ENCODE measurements at places on chromosomes 2 and 18.

- no peak for DNase-seq
Observed at GRCh38 chr18:51941999-51942398, 398.0 kb upstream of the DCC start.

GRCh38 chr2:86413296-86414094 lies 27.7 kb upstream of the KDM3A start:
- no peak for DNase-seq

GRCh38 chr2:102256276-102256675 lies 55.1 kb upstream of the IL1RL1 start:
- DNase-seq: no peak

DNA sequence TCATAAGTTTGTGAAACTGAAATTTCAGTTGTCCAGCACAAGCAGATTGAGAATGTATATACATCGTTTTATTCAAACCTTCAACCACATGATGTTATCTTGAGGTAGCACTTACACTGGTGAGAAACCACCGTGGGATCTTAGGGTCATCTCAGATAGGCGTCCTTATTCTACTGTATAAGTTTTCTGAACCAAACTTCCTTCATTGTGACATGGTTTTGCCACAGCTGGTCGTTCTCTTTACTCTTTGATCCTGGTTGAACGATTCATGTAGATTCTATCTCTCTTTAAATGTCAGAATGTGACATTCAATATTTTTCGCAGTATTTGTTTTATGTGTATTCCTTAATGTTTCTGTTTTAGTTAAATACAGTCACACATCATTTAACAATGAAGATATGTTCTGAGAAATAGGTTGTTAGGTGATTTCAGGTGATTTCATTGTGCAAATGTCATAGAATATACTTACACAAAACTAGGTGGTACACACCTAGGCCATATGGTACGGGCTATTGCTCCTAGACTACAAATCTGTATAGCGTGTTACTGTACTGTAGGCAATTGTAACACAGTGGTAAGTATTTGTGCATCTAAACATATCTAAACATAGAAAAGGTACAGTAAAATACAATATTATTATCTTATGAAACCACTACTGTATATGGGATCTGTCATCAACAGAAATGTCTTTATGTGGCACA lies 17.9 kb upstream of the ARHGAP25 start:
- DNase-seq: no peak

DNA sequence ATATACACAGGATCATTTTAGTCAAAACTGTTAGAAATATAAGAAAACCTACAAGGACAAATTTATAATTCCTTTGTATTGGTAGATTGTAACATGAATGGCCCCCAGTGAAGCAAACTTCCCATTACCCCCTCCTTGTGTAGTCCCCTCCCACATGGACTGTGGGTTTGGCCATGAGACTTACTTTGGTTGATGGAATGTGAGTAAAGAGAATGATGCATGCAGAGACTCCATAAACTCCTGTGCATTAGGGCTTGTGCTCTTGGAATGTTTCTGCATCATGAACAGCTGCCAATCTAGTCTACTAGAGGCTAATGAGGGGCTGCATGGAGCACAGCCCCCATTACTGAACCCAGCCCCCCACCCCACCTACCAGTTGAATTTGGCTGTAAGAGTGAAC lies 8.3 kb upstream of the TGFA start:
- no peak for DNase-seq

GRCh38 chr2:56898986-56899385 lies 715.2 kb downstream of the CCDC85A start:
- DNase-seq: no peak

DNA sequence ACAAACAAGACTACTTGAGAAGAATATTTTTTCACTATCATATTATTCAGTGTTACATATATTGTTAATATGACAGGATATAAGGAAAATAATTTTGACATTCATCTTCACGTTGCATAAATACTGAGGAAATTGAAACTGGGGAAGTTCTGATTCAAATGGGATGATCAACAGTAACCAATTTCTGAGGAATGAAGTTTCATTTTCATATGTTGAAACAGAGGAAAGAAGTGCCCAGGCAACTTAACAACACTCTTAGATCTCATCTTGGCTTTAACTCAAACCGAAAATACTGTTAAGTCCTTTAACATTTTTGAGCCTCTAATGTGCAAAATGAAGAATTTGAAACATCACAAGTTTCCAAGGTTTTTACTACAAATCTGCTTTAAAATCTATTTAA lies 612.2 kb upstream of the VRK2 start:
- no peak for DNase-seq

- no peak for DNase-seq
Observed at GRCh38 chr2:30480703-30481322, 33.8 kb downstream of the LCLAT1 start.

GRCh38 chr2:173720306-173720705 lies 244.9 kb downstream of the SP3 start:
- no peak for DNase-seq

DNA sequence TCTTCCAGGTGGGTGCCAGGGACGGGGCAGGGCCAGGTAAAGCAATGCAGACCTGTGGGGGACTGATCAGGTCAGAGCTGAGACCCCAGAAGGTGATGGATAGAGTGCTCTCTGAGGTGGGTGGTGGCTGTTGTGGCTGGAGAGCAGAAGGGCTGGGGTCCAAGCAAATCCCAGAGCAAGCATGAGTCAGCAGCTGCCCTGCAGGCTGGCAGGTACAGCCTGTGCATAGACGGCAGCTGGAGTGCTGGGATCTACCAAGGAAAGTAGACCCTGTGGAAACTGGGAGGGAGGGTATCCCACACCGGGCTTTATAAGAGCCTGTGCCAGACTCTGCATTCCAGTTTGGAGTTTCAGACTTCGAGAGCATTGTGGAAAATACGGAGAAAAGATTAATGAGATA lies 663 bp downstream of the TRIM54 start:
- peak; percentile 52 for DNase-seq

GRCh38 chr2:42844901-42845821 lies 52.8 kb upstream of the HAAO start:
- no peak for DNase-seq

DNA sequence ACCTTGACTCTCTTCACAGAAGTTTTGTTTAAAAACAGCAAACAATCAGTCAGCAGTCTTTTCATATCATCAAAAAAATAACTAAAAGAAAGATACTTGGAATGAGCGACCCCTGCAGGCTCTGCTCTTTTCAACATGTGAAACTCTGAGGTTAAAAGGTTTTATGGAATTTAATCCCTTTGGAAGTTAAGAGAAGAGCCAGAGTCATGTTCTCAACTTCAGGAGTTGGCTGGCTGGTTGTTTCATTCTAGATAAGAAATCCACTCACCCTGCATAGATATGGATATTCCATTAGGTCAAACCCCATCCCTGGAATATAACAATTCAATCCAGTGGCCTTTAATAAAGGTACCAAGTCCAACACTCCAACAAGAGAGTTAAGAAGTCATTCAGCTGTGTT lies 115.6 kb upstream of the RMDN2 start:
- DNase-seq: no peak

GRCh38 chr2:172147944-172148650 lies 45.4 kb upstream of the DLX2 start:
- no peak for DNase-seq

GRCh38 chr2:228938629-228939028 lies 332.5 kb downstream of the PID1 start:
- DNase-seq: no peak

- no peak for DNase-seq
Observed at GRCh38 chr2:96537734-96538486, 1.4 kb downstream of the ARID5A start.

DNA sequence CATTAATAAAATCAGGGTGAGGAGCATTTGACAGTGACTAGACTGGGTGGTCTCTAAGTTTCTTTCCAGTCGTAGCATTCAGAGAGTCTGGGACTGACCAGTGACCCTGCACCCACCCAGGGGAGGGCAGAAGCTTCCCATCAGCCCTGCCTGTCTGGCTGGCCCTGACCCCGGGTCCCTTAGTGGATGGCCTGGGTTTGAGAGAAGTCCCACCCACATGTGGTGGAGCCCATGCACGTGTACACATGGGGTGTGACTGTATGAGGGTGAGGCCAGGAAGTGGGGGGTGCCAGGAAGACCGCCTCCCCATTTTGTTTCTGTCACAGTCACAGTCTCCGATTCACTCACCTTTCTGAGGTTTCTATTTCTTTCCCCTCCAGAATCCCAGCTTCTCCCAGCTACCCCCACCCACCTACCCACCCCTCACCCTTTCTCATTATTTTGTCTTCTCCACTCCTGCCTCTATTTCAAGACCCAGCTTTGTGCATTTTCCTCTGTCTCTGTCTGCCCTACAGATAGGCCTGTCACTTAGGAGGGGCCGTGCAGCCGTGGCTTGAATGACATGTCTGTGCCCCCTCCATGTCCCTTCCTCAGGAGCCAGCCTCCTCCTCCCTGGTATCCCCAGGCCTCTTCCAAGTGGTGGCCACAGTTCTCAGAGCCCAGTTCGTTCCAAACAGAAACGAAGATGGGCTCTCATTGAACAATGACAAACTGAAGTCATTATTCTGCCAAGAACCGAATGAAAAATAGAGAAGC lies 13.6 kb downstream of the CIB4 start:
- no peak for DNase-seq

GRCh38 chr18:34738175-34738894 lies 28.2 kb downstream of the DTNA start:
- no peak for DNase-seq

DNA sequence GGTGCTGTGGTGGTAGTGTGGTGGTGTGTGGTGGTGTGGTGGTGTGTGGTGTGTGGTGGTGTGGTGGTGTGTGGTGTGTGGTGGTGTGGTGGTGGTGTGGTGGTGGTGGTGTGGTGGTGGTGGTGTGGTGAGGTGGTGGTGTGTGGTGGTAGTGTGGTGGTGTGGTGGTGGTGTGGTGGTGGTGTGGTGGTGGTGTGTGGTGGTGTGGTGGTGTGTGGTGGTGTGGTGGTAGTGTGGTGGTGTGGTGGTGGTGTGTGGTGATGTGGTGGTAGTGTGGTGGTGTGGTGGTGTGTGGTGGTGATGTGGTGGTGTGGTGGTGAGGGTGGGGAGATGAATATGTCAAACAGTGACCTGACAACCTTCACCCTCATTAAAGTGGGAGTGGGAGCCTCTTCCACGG lies 55.6 kb upstream of the DLGAP1 start:
- DNase-seq: peak; percentile 61

- no peak for DNase-seq
Observed at GRCh38 chr2:101843471-101843870, 146.0 kb downstream of the MAP4K4 start.

GRCh38 chr2:177691177-177691576 lies 298.6 kb downstream of the AGPS start:
- DNase-seq: no peak

- DNase-seq: no peak
Observed at GRCh38 chr18:48695671-48696070, 156.8 kb downstream of the CTIF start.

DNA sequence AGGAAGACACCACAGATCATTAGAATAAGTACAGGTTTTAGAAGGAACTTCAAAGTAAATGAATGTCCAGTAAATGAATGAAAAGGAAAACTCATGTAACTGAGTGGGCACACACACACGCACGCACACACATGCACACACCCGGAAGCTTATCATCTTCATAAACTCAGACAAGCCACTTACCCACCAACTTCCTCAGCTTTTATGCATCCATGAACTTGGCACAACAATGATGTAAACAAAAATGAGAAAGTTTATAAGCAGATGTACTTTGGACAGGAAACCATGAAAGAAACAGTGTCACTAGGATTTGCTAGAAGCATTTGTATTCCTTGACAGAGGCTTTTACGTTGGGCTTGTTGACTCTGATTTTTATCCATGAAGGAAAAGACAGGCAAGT lies 23.2 kb downstream of the RNF152 start:
- no peak for DNase-seq

DNA sequence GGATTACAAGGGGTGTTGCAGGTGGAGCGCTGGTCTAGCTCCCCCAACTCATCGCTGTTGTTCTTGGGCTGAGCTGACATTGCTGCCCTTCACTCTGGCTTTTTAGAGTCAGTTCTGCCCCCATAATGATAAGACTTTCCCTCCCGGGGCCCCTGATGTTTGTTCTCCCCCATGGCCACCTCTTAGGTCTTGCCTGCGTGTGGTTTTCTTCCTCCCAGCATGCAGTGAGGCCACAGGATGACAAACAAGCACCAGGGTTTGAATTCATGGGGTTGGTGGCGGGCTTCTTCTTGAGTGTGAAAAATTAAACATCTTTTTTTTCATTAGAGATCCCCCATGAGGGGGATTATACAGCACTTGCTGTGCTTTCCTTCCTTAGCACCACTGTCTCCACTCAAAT lies 74.1 kb downstream of the CTAGE1 start:
- no peak for DNase-seq

GRCh38 chr2:15313657-15314056 lies 247.5 kb downstream of the NBAS start:
- no peak for DNase-seq

- no peak for DNase-seq
Observed at GRCh38 chr2:18170642-18171041, 292.2 kb downstream of the KCNS3 start.

DNA sequence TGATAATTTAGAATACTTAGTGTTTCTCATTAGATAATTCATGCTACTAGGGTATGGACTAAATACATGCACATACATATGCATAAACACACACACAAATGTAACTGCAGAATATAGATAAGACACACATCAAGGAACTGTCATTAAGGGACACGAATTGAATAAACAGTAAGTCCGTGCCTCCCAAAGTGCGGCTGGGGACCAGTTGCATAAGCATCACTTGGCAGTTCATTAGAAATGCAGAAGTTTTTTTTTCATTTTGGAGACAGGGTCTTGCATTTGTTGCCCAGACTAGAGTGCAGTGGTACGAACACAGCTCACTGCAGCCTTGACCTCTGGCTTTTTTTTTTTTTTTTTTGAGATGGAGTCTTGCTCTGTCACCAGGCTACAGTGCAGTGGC lies 130.0 kb upstream of the CCDC195 start:
- DNase-seq: no peak

DNA sequence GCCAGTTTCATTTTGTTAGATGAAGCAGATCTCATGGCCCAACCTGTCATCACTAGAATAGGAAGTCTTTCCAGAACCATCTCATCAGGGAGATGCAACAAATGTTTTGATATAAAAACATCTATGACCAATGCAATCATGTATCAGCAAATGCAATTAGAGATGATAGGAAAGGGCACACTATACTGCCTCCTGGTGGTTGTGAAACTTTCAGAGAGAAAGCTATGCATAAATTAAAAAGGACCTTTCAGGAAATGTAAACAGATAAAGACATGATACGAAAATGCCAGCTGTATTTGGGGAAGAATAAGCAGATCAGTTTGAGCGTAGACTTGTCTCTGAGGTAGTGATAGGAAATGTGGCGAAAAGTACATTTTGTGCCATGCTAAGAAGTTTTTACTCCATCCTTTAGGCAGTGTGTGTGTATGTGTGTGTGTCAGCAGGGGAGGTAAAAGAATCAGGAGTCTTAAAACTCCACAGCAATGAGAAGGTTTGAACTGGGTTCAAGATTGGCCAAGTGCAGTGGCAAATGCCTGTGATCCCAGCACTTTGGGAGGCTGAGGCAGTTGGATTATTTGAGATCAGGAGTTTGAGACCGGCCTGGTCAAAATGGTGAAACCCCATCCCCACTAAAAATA lies 479.3 kb downstream of the CPS1 start:
- no peak for DNase-seq

- DNase-seq: no peak
Observed at GRCh38 chr2:170974304-170974993, 45.4 kb downstream of the GORASP2 start.

- DNase-seq: no peak
Observed at GRCh38 chr2:112685271-112685884, 35.4 kb upstream of the NT5DC4 start.
